Aortic smooth muscle cell (primary cell): ENCODE measurements at places on chromosomes 13 and 19. TPM values are rescaled to one million over a fixed set of nuclear protein-coding genes. Genes with fewer than 3 reads are reported as not detected.

Gene GJA3
- under 0.01 and 0.06 TPM in 2 replicates for total RNA-seq

Gene ZNF610
- 1.8 and 2.4 TPM in 2 replicates for total RNA-seq

Gene METTL21C
- not detected in 2 replicates for total RNA-seq

Gene PAN3
- 11.0 and 14.1 TPM in 2 replicates for total RNA-seq

Gene ZNF667
- 3.2 and 4.0 TPM in 2 replicates for total RNA-seq

Gene LILRA2
- total RNA-seq: not detected in 2 replicates

Gene DLL3
- 0.06 TPM in 1 of 2 replicates, not detected in the other for total RNA-seq
